ENCODE measurements at places on chromosomes 11 and 22.

DNA sequence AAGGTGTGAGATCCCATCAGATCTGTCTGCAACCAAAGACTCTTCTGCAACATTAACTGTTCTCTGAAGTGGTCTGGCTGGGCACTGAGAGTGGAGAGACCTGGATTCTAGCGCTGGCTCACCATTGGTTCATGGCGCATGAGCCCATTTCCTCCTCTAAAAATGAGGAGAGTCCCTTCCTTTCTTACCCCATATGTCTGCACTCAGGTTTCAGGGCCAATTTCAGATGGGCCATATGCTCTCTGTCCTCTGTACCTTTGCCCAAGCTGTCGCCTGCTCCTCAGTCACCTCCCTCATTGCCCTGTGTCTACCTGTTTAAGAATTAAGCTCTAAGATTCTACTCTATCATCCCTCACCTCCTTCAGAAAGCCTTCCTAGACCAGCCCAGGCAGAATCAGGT is 484.7 kb downstream of the INSC start:
- no peak for DNase-seq

DNA sequence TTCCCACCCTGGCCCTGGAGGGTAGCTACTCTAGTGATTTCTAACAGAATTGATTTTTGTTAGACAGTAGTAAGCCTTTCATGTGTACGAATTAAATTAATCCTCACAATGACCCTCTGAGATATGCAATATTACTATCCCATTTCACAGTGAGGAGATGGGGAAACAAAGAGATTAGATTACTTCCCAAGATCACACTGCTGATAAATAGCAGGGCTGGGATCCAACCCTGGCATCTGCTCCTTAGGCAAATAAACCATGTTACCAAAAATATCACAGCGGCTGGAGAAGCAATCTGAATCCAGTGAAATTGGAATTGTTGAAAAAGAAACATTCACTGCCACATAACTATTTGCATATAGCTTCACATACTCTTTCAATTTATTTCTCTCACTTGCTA is 12.8 kb upstream of the CAVIN3 start:
- DNase-seq = no peak

DNA sequence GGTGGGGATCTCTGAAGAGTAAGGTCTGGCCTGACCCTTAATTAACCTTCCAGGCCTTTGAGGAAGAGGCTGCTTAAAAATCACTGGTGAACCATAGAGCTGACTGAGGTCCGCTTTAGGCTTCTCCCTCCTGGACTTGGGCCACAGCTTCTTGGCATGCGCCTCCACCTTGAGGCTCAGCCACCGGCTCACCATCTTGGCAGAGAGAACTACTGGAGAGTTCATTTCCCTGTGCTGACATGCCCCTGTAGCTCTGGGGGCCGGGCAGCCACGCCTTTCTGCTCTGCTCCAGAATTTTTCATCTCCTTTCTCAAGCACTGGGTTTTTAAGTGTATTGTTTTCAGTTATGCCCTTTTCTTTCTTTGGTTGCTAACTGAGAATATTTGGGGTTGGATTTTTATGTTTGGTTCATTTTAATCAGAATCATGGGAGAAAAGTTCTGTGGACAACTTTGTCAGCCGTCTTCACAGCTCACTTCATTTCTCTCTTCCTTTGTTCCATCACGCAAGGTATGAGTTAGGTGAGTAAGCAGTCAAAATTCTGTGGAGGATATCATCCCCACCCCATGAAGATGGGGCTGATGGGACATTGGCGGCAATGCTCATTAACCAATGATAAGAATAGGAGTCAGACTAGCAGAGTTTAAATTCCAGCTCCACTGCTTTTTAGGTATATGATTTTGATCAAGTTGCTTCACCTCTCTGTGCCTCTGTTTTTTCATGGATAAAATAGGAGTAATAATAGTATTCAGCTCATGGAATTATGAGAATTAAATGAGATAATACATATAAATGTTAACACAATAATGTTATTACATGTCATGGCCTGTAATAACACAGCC is 103.9 kb downstream of the DBX1 start:
- no peak for DNase-seq

DNA sequence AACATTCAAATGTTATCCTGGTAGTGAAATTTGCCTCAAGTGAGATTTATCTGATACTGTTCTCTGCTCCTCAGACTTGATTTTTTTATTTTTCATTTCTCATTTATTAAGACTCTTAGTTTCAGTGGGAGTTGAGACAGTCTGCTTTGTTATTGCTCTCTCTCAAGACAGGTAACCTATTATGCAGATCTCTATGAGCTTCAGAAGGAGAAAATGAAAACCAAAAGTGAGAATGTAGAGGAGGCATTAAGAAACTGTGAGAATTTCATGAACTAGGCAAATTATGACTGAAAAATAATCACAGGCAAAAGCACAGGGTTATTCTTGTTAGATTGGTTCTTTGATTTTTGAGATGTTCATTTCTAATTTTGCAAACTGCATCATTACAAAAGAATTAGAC is 290.0 kb upstream of the CHORDC1 start:
- no peak for DNase-seq

DNA sequence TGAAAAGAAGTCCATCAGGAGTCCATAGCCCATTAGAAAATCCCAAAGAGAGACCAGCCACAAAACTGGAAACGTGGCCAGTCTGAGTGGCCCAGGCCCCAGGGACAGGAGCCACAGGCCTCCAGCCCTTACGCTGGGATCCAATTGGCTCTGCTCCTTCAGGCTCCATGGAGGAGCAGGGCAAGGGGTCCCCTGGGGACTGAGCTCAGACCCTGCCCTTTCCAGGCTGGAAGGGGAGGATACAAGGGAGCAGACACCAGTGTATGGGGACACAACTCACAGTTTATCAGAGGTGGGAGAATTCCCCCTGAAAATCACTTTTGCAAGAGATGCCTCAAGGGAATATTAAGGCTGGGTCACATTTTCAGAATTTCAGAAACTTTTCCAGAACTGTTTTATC is 227.5 kb downstream of the NTM start:
- DNase-seq = no peak

DNA sequence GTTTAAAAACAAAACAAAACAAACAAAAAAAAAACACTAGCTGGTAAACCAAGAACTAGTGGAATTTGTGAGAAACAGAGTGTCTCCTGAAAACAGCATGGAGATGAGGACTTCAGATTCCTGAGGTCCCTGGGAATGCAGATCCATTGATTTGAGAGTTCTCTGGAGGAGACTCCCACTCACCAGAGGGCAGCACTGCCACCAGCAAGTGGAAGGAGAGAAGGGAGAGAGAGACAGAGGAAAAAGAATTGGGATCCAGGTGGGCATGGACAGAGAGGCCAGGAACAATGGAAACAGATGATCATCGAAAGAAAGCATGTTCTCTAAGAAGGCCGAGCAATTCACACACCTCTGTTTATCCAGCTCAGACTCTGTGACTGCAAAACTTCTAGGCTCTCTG is 31.8 kb downstream of the ETS1 start:
- DNase-seq = no peak

GRCh38 chr22:50165436-50166123 is 5.0 kb upstream of the PANX2 start:
- DNase-seq = no peak

DNA sequence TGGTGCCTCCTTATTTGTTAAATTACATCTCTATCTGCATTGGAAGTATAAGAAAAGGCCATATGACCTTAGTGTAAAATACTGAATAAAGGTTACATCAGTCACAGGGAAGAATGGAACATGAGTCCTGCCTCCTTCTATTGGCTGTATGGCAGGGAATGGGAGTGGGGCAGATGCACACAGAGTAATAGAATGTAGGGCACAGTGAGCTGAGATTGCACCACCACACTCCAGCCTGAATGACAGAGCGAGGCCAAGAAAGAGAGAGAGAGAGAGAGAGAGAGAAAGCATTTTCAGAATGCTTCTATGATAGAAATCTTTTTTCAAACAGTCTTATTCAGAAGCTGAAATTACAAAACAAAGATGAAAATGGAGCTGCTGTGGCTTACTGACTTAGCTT is 58.8 kb downstream of the SLN start:
- no peak for DNase-seq

DNA sequence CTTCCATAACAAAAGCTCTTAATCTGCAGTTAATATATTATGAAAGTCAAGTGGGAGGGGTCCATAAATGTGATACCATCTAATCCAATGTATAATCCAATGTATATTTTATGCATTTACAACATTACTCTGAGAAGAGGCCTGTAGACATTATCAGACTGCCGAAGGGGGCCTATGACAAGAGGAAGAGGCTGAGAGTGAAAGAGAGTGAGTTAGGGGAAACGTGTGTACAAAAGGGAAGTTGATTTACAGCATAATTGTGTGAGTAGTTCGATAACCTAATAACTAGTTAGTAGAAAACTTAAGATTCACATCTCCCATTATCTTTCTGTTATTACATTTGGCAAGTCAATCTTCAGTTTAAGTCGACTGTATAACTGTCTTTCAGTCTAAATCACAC is 86.6 kb downstream of the DDX10 start:
- no peak for DNase-seq

GRCh38 chr11:103167166-103167565 is 57.9 kb downstream of the DYNC2H1 start:
- no peak for DNase-seq

GRCh38 chr11:1073851-1074243 is 827 bp upstream of the MUC2 start:
- DNase-seq = no peak

DNA sequence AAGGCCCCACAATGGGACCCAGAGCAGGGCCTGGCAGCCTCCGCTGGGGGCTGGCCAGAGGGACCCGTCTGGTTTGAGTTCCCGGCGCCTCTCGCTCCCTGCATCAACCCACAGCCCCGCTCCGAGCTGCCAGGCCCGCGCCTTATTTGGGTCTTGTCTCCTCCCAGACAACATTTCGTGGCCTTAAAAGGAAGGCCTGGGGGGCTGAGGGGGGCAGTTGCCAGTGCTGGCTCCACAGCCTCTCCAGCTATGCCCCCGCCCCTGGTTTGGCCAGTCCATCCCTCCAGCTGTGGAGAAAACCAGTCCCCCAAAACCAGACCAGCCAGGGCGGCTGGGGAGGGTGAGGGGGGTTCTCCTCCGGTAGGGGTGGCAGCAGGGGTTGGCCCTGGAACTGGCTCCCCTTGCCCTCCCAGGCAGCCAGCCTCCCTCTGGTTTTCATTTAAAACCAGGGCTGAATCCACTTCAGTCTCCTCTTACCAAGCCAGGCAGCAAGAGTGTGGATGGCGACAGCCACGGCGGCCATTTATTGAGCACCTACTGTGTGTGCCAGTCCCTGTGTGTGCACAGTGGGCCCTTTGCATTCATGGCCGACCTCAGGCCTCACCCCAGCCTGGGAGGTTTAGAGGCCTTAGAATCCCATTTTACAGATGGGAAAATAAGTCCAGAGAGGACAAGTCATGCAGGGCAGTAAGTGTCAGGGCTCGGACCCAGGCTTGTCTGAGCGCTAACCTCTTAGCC is 18.6 kb downstream of the EMID1 start:
- DNase-seq = no peak

- DNase-seq = no peak
Measured at GRCh38 chr11:65565624-65566453, 4.4 kb upstream of the ZNRD2 start.

- DNase-seq = no peak
Measured at GRCh38 chr11:32821517-32821916, 8.2 kb upstream of the PRRG4 start.

DNA sequence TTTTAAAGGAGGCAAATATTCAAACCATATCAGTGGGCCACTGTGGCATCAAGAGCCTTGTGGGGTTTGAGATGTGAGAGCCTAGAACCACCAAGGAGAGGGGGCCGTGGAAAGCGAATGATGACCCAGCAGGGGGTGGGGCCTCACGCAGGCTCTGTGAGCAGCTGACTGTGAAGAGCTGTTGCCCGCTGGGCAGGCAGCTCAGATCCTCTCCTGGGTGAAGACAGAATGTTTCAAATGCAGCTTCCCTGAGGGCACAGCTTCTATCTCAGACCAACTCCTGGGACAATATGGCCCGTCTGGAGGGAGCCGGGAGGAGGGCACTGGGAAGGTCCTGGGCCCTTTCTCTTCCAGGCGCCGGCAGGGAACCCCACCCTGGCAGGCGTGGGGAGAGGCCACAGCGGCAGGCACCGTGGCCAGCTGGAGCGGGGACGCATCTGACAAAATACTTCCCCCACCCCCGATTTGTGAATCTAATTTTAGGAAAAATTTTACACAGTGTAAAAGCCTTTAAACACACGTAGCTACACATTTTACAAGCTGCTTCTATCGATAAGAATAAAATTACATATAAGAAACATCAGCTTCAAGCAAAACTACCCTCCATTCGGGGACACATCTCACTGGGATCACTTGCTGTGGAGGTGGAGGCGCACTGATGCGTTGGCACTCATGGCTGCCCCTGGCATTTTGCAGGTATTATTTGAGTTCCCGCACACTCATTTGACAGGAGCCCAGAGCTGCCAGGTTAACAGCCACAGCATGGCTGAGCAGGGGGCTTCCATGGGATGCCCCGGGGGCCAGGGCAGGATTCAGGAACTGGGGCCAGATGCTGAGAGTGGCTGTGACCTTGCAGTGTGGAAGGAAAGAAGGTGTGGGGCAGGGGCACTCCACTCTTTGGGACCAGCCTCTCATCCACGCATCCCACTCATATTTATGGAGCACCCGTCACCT is 40.3 kb downstream of the PARVG start:
- DNase-seq = no peak

DNA sequence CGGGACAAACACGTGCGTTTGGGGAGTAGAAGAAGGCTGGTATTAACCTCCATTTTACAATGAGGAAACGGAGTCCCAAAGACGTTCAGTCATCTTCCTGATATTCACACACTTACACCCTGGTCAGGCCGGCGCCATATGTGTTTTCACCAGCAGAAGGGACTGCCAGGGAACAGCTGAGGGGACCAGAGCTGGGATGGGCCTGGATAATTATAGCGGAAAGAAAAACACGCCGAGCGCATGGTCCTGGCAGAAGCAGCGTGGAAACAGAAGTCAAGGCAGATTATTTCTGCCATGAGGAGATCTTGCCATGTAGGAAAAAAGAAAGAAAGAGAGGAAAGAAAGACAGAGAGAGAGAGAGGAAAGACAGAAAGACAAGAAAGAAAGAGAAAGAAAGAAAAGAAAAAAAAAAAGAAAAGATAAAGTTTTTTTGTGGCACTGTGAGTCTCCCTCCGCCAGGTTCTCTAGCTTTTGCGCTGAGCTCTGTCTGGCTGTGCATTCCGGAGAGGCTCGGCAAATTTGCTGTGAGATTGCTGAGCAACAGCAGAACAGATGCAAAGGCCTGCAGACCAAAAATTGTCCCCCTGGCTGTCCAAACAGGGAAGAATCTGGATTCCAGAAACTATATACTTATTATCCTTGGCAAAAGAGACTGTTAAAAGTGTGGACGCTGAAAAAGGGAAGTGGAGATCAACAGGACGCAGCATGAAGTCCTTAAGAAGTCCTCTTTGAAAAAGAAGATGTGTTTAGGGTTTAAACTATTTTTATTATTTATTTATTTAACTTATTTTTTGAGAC is 1.3 kb upstream of the UCP2 start:
- no peak for DNase-seq

Data from activated CD4-positive, alpha-beta T cell treated with anti-CD3 and anti-CD28 coated beads, Interleukin-2, amount 50 U/mL, for 4 hours (primary cell).